ENCODE measurements at places on chromosomes 7 and 10.

GRCh38 chr7:141071260-141071854 is 2.5 kb upstream of the TMEM178B start:
- DNase-seq, result peak; percentile 47

- no peak for DNase-seq
Measured at GRCh38 chr7:67518580-67518979, 521.9 kb downstream of the TYW1 start.

GRCh38 chr10:110233846-110234245 is 26.4 kb downstream of the MXI1 start:
- no peak for DNase-seq

DNA sequence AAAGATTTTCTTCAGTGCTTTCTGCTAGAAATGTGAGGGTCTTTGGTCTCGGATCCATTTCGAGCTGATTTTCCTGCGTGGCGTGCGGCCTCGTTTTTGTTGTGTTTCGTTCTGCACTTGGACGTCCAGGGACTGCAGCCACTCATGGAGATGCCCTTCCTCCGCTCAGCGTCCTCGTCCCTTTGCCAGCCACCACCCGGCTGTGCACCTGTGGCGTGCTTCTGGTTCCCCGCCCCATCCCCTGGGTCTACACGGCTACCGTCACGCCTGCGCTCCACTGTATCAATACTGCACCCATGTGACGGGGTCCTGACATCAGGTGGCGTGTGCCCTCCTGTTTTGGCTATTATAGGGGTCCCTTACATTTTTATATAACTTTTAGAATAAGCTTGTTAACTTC is 42.7 kb upstream of the NKX6-2 start:
- no peak for DNase-seq

DNA sequence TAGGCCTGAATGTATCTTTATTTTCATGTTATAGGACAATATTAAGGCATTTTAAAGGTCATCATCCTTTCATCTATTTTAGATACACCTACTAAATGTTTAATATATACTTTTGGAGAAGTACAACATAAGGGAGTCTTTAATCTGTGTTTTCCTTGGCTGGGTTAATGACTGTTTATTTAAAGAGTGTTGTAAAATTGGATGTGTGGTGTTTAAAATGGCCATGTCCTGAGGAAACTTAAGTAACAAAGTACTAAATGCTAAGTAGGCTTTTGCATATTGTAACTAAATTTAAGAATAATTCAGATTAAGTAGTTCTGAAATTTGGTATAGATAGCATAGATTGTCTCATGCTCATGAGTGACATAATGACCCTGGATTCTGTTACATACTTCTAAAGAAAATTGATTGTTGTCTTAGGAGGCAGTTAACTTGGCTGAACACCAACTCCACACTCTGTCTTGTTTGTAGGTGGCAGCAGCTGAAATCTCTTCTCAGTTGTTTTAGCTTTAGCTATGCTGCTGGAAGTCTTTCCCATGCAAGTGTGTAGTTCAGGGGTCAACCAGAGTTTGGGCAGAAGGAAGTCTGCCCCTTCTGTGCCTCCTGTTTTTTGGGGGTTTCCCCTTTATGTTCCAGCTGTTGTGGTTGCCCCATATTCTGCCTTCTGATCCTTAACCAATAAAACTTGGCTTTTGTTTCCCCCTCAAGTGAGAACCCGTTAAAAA is 29.2 kb downstream of the DLD start:
- DNase-seq, result peak; percentile 14

GRCh38 chr10:69385454-69386350 is 31.0 kb downstream of the TACR2 start:
- no peak for DNase-seq

DNA sequence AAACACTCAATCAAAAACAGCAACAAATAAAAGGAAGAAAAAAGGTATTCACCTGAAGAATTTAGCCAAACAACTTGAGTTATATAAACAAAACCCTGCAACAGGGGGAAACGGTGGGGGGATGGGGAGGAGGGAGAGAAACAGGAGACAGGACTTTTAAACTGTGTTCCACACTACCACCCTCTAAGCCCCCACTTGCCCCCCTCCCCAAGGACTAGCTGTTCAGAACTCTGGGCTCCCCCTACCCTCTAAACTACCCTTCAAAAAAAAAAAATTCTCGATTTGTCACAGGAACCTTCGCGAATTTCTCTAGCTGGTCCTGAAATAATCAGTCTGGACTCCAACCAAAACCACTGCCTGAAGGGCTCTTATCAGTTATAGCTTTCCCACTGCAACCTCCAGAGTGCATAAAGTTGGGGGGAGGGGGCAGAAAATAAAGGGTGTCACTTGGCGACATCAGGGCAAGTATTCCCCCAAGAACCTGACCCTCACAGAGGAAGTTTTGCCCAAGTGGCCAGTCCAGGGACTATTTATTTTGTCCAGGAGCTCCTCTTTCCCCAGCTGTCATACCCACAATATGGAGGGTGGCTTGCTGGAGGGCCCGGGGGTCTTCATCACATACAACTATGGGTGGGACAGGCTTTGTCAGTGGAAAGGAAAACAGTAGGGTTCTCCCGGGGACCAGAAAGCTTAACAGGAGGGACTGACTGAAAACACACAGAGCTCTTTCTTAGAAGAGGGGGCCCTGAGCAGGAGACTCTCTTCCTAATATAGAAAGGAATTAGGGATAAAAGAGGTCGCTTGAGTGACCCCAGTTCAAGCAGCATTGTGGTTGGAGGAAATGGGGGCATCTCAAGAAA is 1.3 kb downstream of the UBE2H start:
- peak; percentile 31 for DNase-seq

- DNase-seq, result no peak
Measured at GRCh38 chr7:103466814-103467213, 20.8 kb upstream of the SLC26A5 start.

DNA sequence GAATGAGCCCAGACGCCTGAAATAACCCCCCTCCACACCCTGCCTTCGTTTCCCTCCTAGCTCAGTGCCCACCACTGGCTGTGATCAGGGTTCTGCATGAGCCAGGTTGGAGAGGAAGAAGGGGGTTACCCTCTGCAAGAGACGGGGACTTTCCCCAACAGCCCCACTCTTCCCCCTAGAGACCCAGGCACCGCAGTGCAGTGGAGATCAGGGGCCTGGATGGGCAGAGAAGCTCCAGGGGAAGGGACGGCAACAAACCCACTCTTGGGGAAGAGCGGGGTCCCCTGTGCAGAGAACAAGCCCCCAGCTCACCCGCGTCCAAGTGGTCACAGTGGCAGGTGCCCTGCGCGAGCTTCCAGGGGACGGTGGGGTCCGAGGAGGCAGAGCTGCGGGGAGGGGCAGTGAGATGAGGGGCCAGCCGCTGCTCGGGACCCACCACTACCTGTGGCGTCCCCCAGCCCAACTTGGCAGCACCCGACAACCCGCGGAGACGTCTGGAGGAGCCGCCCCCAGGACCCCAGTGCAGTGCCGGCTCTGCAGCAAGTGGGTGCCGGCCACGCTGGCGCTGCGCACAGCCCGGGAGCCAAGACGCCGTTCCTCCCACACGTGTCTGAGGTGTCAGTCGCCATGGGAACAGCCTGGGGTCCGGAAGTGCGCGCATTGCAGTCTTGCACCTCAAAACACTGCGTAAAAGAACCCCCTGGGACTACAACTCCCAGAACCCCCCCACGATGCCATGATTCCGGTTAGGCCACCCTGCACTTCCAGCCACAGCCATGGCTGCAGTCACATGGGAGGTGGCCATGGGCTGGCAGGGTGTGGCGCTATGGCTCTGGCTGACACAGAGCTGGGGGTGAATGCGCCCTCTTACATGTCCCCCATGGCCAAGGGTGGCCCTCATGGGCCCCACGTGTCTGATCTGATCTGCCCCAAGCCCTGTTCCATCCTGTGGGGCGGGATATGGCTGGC is 45.8 kb upstream of the WIPI2 start:
- no peak for DNase-seq

- no peak for DNase-seq
Measured at GRCh38 chr7:143261901-143262300, 1.3 kb upstream of the GSTK1 start.

DNA sequence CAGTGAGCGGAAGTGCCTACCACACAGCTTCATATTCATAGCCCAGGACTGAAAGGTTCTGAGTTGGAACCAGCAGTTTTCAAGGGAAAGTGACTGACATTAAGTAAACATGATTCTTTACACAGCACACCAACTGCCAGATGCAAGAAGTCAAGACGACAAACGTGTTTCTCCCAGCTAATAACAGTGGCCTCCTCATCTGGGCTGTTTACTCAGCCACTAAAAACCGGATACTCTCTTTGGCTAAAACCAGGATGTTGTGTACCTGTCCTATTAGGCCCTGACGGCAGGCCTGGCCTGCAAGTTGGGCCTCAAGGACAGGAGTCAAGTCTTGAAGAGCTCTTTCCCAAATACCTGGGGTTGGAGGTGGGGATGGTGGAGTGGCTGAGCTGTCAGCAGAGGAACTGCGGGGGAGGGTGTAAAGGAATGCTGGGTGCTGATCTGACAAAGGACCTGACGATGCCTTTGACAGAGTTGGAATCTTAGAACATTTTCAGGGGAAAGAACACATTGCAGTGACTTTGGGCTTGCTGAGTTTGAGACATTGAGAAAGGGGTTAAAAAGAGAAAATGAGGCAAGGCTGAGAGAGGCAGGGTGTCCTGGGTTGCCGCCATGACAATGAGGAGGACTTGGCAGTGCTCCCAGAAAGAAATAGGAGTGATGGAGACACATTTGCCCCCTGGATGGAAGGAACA is 57.7 kb downstream of the STEAP1B start:
- DNase-seq, result no peak

GRCh38 chr7:54483523-54483922 is 58.7 kb upstream of the VSTM2A start:
- DNase-seq, result no peak

All from KBM-7 (cell line).